ENCODE measurements at places on chromosomes 3 and 15. TPM values are rescaled to one million over a fixed set of nuclear protein-coding genes. Genes with fewer than 3 reads are reported as not detected.

Gene PLA2G4D
- polyA plus RNA-seq = not detected

Gene MEIS2
- not detected for polyA plus RNA-seq

Gene PTX3
- not detected for polyA plus RNA-seq

Gene KLF15
- polyA plus RNA-seq = not detected

Gene ECE2
- polyA plus RNA-seq = not detected

Gene TMEM158
- not detected for polyA plus RNA-seq

Gene HIGD2B
- 0.21 TPM for polyA plus RNA-seq

Gene GPR62
- 0.08 TPM for polyA plus RNA-seq

Gene IL17RC
- 8.3 TPM for polyA plus RNA-seq

Gene ACAN
- polyA plus RNA-seq = not detected

Gene FMN1
- 1.4 TPM for polyA plus RNA-seq

Gene MEX3B
- not detected for polyA plus RNA-seq

Gene AP3B2
- polyA plus RNA-seq = 0.35 TPM

Gene TRH
- not detected for polyA plus RNA-seq

Gene CHRD
- not detected for polyA plus RNA-seq

GRCh38 chr3:151268267-151269235 lies 9.8 kb downstream of the P2RY14 start:
- H3K27ac ChIP-seq = peak overlapping the region; percentile 1
- no peaks in the 10 kb centered on the region for H3K36me3 ChIP-seq
- no peak overlapping the region for H3K4me3 ChIP-seq

GRCh38 chr3:122986693-122987179 lies 40.8 kb downstream of the SEMA5B start:
- no peaks in the 10 kb centered on the region for H3K4me1 ChIP-seq
- H3K36me3 ChIP-seq = no peaks in the 10 kb centered on the region
- peaks cover 3% of the 10 kb centered on the region for H3K27me3 ChIP-seq
- DNase-seq = no peak
- no peak overlapping the region for H3K4me3 ChIP-seq

DNA sequence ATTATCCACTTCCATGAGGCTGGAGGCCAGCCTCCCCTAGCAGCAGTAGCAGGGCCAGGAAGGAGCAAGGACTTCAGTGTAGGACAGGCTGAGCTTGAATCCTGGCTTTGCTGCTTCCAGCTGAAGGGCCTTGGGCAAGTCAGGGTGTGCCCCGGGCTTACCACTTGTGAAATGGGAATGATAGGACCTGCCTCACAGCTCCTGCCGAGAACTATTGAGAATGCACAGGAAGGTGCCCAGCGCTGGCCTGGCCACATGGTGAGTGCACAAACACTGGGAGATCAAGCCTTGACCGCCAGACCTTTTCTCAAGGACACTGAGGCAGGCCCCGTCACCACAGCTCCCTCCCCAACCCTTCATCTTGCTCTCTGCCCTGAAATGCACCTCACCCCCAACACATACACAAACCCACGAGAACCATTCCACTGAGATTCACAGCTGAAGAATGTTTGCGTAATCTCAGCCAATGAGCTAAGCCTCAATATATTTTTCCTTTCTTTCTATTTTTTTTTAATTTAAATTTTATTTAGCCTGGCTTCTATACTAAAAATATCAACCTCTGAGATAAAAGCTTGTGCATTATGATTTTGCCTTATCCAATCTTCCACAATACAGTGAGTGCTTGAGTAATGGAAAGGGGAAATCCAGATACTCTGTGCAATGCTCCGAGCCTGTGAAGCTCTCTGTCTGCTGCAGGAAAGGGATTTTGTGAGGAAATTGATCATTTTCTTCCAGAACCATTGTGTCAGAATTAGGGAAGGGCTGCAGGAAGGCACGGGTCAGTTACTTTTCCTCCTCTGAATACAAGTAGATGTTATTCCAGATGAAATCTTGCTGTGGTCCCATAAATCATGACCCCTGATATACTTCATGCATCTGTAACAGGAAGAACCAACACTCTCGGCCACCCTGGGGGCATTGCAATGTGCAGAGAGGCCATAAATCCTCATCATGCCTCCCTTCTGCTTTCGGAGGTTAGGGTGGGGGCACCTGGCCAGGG lies 193.9 kb downstream of the TLE3 start:
- H3K4me1 ChIP-seq = no peaks in the 10 kb centered on the region
- no peak for DNase-seq
- H3K36me3 ChIP-seq = no peaks in the 10 kb centered on the region
- no peak overlapping the region for H3K4me3 ChIP-seq
- no peak overlapping the region for H3K27ac ChIP-seq

DNA sequence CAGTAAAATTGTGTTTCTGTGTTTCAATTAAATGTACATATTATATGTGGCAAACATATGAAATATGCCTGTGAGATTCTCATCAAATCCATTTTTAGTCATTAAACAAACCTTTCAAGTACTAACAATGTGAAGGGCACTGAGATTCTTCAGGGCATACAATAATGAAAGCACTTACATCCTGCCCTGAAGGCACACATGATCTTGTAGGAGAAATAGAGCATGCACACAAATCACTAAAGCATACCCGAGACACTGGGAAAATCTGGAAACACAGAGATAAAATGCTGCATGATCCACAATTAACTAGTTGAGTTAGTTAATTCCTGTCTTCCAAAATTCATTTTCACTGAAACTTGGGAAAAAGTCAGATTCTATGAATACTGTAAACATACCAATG lies 810.5 kb upstream of the NECTIN3 start:
- H3K4me3 ChIP-seq = no peak overlapping the region
- no peaks in the 10 kb centered on the region for H3K36me3 ChIP-seq
- no peak overlapping the region for H3K27ac ChIP-seq
- H3K4me1 ChIP-seq = no peaks in the 10 kb centered on the region
- DNase-seq = no peak

GRCh38 chr3:195467641-195468390 lies 25.0 kb upstream of the ACAP2 start:
- no peak overlapping the region for H3K4me3 ChIP-seq
- H3K4me1 ChIP-seq = no peaks in the 10 kb centered on the region
- no peaks in the 10 kb centered on the region for H3K36me3 ChIP-seq
- peak; percentile 28 for DNase-seq

GRCh38 chr3:112736386-112736785 lies 95.4 kb upstream of the CCDC80 start:
- no peak overlapping the region for H3K4me3 ChIP-seq
- H3K4me1 ChIP-seq = peaks cover 39% of the 10 kb centered on the region
- DNase-seq = no peak
- H3K27ac ChIP-seq = peak overlapping the region; percentile 2
- H3K36me3 ChIP-seq = no peaks in the 10 kb centered on the region

GRCh38 chr3:184155644-184156521 lies 706 bp downstream of the DVL3 start:
- H3K36me3 ChIP-seq = no peaks in the 10 kb centered on the region
- peak overlapping the region; percentile 60 for H3K27ac ChIP-seq
- H3K4me3 ChIP-seq = peak overlapping the region; percentile 84
- peak; percentile 33 for DNase-seq

DNA sequence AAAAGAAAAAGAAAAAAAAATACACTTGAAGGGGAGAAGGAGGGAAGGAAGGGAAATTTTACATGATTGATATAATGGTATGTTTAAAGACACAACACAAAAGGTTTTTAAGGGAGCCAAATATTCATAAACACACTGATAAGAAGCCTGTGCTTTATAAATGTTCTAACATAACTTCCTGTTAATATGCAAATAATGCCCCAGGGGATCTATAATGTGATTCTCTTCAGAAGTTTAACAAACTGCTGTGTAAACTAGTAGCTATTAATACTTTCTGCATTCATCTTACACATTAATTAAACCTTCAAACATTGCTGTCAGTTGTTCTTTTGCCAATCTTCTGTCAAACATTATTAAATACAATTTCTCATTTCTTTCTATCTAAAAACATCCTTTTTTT lies 231.6 kb downstream of the TJP1 start:
- no peaks in the 10 kb centered on the region for H3K27me3 ChIP-seq
- H3K27ac ChIP-seq = no peak overlapping the region
- no peak for DNase-seq
- no peak overlapping the region for H3K4me3 ChIP-seq
- H3K36me3 ChIP-seq = no peaks in the 10 kb centered on the region

DNA sequence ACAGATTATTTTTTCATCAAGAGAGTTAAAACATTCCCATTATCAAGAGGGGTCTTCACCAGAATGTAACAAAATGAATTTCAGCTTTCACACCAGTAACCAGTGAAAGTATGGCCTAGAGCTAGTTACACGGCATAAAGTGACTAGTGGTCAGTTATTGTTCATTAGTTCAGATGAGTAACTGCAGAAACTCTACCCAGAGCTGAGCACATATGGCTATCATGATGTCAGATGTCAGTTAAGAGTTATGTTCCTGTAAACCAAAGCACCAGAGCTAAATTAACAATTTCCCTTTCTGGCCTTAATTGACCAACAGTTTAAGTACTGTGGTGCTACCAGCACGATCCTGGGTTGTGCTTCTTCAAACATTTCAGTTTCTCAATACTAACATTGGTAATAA lies 6.6 kb upstream of the MRPS25 start:
- H3K27ac ChIP-seq = no peak overlapping the region
- no peaks in the 10 kb centered on the region for H3K27me3 ChIP-seq

- no peaks in the 10 kb centered on the region for H3K27me3 ChIP-seq
- H3K4me3 ChIP-seq = no peak overlapping the region
- H3K36me3 ChIP-seq = no peaks in the 10 kb centered on the region
- no peaks in the 10 kb centered on the region for H3K4me1 ChIP-seq
- no peak for DNase-seq
Observed at GRCh38 chr15:66943456-66944095, 121.8 kb upstream of the SMAD3 start.

All from naive thymus-derived CD4-positive, alpha-beta T cell (primary cell).